Dermis microvascular lymphatic vessel endothelial cell (primary cell): ENCODE measurements at places on chromosomes 6 and 20.

- no peak for DNase-seq
Measured at GRCh38 chr20:57747861-57748481, 38.2 kb upstream of the PMEPA1 start.

- DNase-seq, result peak; percentile 61
Measured at GRCh38 chr20:43537921-43538877, 20.6 kb upstream of the SGK2 start.

- DNase-seq, result no peak
Measured at GRCh38 chr6:170260686-170261085, 30.2 kb downstream of the DLL1 start.

DNA sequence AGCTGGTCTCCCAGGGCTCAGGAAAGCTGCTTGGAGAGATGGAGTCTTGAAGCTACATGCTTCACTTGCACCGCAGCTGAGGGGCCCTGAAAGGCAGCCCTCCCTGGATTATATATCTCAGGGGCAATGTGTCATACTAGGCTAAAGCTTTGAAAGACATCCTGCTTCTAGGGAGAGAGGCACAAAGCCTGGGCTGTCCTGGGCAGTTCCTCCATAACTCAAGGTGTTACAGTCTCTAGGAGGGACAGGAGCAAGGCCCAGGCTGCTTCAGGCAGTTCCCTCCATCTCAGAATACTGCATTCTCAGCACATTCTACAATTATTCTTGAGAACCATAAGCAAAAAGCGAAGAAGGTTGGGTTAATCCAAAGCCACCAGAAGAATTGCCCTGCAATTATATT is 22.0 kb upstream of the TXNDC5 start:
- DNase-seq, result no peak

GRCh38 chr20:53948383-53949318 is 121.7 kb downstream of the BCAS1 start:
- no peak for DNase-seq

DNA sequence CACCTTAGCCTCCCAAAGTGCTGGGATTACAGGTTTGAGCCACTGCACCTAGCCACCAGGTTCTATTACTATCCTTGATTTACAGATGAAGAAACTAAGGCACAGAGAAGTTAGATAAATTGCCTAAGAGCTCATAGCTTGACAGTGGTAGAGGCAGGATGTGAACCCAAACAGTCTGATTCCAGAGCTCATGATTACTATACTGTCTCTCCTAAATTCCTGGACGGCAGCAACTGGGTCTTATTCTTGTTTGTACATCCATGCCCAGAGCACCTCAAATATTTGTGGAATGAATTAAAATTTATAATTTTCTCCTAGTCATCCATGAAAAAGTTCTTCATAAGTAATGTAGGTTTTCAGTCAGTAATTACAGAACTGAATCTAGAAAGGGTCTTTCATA is 15.1 kb downstream of the PDSS2 start:
- no peak for DNase-seq

- DNase-seq, result no peak
Measured at GRCh38 chr6:13164291-13164690, 164.0 kb downstream of the TBC1D7 start.

GRCh38 chr6:5506597-5506996 is 245.3 kb downstream of the FARS2 start:
- no peak for DNase-seq

GRCh38 chr6:39824030-39824926 is 32.1 kb downstream of the DAAM2 start:
- DNase-seq, result no peak

- DNase-seq, result no peak
Measured at GRCh38 chr20:13581451-13581850, 57.3 kb downstream of the TASP1 start.
